Foreskin fibroblast (primary cell): ENCODE measurements at places on chromosomes 4 and X.

DNA sequence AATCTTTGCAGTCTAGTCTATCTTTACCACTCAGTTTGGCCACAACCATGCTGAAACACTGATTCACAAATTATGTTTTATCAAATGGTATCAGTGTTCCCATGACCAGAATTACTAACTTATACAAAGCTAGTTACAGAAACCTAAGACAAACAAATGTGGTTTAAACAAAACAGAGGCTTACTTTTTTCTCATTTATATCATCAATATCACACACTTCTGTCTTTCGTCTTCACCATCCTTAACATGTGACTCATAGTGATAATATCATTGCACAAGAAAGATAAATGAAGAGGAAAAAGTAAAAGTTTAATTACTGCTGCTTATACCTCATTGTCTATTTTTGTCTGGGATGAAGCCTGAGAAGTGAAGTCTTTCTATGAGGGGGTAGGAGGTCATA is 406.6 kb downstream of the PCDH10 start:
- DNase-seq: no peak

DNA sequence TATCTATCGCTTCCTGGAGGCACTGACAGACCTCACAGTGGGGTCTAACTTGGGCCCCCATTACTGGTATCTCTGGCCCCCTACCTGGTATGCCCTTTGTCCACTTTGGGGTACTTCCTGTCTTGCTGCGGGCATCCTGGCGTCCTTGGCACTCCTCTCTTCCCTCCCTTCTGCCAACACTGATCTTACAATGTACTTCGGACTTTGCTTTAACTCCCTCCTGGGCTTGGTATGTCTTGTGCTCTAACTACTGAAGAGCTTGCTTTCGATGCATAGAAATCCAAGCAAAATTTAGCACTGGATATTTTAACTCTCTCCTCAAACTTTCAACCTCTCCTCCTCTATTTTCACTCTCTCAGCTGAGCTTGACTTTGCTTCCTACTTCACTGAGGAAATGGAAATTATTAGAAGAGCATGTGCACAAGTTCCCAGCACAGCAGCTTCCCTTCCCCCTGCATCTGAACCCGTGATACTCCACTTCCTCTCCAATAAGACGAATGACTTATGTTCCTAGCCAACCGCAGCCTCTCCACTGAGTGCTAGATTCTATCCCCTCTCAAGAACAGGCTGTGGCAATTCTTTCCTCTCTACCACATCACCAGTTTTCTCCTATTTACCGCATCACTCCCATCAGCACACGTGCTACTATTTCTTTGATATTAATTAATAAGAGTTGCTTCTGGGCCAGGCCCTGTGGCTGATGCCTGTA is 52.9 kb downstream of the SUPT20HL2 start:
- DNase-seq: peak; percentile 51

DNA sequence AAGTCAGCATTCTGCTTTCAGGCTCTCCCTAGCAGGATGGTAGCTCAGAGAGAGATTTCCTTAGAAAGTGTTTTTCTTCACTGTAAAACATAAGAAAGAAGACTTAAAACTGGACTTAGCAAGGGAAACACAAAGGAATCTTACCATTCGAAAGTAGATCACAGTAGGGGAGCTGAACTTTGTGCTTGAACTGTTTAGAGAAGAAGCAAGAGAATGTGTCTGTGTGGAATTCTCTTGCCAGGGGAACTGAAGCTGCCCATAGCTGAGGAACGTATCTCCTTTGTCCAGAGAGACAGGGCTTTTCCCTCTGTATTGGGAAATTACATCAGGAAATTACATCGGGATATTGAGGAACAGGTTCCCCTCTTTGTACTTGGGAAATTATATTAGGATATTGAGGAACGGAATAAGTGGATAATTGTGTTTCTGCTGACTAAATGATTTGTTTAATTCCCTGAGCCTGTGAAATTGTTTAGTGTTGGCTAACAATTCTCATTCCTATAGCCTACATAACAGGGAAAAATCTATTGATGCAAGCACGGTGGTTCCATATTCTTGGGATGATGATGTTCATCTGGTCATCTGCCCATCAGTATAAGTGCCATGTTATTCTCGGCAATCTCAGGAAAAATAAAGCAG is 21.2 kb downstream of the SRD5A3 start:
- no peak for DNase-seq

GRCh38 chr4:11765849-11766453 is 337.3 kb upstream of the HS3ST1 start:
- peak; percentile 11 for DNase-seq

- DNase-seq: peak; percentile 4
These were observed 28.8 kb downstream of the FAM199X start for GRCh38 chrX:104195013-104195412.

GRCh38 chr4:8290701-8290970 is 21.1 kb downstream of the HTRA3 start:
- DNase-seq: no peak

DNA sequence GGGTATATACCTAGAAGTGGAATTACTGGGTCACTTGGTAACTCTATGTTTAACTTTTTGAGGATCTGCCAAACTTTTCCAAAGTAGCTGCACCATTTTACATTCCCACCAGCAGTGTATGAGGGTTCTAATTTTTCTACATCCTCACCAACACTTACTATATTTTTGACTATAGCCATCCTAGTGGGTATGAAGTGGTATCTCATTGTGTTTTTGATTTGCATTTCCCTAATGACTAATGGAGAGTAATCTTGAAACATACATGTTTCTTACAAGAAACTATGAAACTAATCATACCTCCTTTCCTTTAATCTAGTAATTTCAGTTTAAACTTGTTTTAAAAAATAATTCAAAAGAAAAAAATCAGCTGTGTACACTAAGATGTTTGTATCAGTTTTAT is 17.9 kb downstream of the BCLAF3 start:
- no peak for DNase-seq

GRCh38 chr4:124144238-124144654 is 568.3 kb downstream of the ANKRD50 start:
- DNase-seq: peak; percentile 3

GRCh38 chrX:113833096-113834055 is 750.5 kb upstream of the HTR2C start:
- no peak for DNase-seq

- no peak for DNase-seq
These were observed 44.9 kb downstream of the MMRN1 start for GRCh38 chr4:89939546-89939945.
